ENCODE measurements at places on chromosomes 4 and X.

DNA sequence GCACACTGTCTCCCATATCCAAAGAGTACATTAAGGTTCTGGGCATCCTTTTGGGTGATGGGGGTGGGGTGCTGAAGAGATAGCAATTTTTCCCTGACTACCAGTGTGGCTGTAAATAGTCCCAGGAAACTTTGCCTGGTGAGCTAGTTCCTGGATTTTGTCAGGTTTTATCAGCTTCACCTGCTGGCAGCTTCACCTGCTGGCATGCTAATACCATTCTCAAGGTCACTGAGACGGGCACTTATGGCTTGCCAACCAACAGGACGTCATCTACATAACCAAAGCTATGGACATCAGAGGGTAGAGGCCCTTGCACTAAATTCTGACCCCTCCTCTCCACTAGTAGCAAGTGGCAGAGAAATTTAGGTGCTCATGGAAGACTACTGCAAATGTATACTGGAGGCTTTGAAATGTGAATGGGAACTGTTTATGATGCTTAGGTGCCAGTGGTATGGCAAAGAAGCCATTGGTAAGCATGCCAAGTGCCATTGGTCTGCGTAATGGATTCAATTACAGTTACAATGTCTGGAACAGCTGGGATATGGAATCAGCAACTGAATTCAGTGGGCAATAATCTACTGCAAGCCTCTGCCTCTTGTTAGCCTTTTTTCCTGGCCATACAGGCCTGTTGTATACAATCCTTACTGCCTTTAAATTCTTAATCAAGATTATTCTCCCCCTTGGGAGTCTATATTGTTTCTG, 71.6 kb upstream of the SH3RF1 start:
- DNase-seq: no peak

DNA sequence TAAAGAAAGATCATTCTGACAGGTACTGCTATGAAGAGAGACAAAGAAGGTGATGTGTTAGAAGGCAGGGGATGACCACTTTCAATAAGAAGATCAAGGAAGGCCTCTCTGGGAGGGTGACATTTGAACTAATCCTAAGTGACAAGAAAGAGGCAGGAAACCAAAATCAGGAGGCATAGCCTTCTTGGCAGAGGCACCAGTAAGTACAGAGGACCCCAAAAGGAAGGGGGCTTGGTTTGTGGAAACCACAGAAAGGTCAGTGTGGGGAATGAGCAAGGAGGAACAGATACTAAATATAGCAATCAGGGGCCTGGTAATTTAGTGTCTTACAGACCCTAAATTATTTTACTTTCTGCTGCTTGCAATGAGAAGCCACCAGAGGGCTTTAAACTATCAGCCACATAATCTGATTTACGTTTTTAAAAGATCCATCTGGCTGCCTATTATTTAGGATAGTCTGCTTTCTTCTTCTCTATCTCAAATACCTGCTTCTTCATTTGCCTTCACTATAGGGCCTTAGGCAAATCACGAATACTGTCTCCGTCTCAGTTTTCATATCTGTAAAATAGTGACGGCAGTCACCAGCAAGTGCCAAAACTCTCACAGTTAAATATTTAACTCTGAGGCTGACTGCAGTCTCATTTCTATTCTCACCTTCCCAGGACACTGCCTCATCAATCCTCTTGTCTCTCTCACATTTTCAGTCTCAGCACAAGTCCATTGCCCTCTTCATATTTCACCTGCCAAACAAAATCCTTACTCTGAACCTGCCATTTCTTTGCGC, 16.7 kb downstream of the NR3C2 start:
- no peak for DNase-seq

DNA sequence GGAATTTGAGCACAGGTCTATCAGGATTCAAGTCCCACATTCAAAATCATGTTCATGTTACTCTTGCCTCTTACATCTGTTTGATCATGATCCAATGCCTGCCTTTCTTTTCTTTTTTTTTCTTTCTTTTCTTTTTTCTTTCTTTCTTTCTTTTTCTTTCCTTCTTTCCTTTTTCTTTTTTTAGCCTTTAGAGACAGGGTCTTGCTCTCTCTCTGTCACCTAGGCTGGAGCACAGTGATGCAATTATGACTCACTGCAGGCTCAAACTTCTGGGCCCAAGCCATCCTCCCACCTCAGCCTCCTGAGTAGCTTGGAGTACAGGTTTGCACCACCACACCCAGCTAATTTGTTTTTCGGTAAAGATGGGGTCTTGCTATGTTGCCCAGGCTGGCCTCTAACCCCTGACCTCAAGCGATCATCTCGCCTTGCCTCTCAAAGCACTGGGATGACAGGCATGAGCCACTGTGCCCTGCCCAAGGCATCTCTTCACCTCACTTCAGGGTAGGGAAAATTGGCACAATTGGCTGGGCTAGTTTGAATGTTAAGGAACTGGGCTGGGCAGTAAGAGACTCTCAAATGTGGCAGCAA, 359.2 kb downstream of the FBXW7 start:
- no peak for DNase-seq

- DNase-seq: no peak
Measured at GRCh38 chrX:154096140-154097002, 1.1 kb downstream of the MECP2 start.

- DNase-seq: no peak
Measured at GRCh38 chrX:129091097-129091496, 432.2 kb downstream of the SMARCA1 start.

DNA sequence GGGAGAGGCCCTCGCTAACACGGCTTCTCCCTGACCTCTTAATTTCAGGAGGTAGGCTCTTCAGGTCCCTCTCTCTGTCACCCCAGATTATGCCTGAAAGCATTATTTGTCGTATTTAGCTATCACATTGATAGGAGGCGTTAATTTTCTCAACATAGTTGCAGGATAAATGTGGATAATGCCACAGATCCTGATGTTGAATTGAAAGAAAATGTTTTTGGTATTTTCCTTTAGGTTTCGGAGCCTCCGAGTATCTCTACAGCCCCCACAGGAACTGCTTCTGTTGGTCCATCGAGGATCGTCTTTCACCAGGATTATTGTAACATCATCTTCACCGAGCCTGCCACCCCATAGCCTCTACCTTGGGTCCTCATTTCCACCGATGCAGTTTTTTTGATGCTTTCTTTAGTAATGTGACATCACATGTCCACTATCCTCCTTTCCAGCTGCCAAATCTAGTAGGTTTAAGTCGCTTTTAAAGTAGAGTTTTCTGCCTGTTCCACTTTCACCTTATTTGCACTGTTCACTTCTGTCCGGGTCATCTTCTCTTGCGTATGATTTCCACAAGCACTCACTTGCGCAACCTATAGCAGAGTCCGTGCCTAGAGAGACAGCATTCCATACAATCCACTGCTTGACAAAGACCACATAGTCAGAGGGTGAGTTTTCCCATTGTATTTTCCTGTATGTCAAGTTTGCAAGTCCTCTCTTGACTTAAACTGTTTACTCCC, 665 bp downstream of the TIGD2 start:
- DNase-seq: peak; percentile 60

- DNase-seq: no peak
Measured at GRCh38 chrX:105267167-105267566, 46.7 kb upstream of the TEX13A start.

GRCh38 chrX:77597090-77597489, 149.9 kb downstream of the FGF16 start:
- no peak for DNase-seq

- no peak for DNase-seq
Measured at GRCh38 chr4:41655177-41655576, 93.3 kb downstream of the PHOX2B start.

DNA sequence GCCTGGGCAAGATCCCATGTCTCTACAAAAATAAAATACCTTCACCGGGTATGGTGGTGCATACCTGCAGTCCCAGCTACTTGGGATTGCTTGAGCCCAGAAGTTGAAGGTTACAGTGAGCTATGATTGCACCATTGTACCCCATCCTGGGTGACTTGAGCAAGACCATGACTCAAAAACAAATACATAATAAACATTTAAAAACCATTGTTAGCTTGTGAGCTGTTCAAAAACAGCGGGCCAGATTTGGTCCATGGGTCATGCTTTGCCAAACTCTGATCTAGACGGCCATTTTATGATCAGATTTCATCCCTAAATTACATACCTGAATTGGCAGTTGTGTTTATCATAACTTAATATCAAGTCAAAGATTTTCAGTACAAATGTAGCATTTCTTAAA, 76.0 kb upstream of the GPM6B start:
- no peak for DNase-seq

- DNase-seq: no peak
Measured at GRCh38 chr4:8372506-8372905, 68.0 kb downstream of the ACOX3 start.

- no peak for DNase-seq
Measured at GRCh38 chrX:86263526-86263925, 115.3 kb downstream of the DACH2 start.

Measured in HuH-7.5 (cell line).